ENCODE measurements at places on chromosomes 1 and 21.

- H3K36me3 ChIP-seq = no peaks in the 10 kb centered on the region
- no peak overlapping the region for H3K4me3 ChIP-seq
- peaks cover 20% of the 10 kb centered on the region for H3K27me3 ChIP-seq
These were observed 121.2 kb upstream of the KCNJ6 start for GRCh38 chr21:38037416-38037815.

- no peak overlapping the region for H3K27ac ChIP-seq
- H3K27me3 ChIP-seq = no peaks in the 10 kb centered on the region
- peaks cover 17% of the 10 kb centered on the region for H3K4me1 ChIP-seq
- peaks cover 17% of the 10 kb centered on the region for H3K36me3 ChIP-seq
- no peak for DNase-seq
- no peak overlapping the region for H3K4me3 ChIP-seq
These were observed 292.9 kb downstream of the LTN1 start for GRCh38 chr21:28699596-28700259.

DNA sequence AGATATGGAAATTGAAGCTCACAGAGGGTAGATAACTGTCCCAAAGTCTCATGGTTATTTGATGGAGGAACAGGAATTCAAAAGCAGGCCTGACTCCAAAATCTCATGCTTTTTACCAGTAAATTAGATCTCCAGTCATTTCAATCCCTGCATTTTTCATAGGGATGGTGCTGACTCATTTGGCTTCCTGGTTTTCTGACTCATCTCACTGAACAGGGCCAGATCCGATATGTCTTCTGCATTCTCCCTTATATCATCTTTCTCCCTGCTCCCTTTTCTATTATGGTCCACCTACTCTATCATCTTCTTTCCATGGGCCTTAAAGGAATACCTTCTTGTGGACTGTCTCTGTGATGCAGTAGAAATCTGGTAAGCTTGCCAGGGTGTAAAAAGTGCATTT lies 187.2 kb downstream of the FGGY start:
- no peak overlapping the region for H3K27ac ChIP-seq
- H3K4me1 ChIP-seq = no peaks in the 10 kb centered on the region
- H3K4me3 ChIP-seq = no peak overlapping the region
- no peaks in the 10 kb centered on the region for H3K27me3 ChIP-seq
- H3K36me3 ChIP-seq = no peaks in the 10 kb centered on the region
- DNase-seq = no peak

GRCh38 chr21:45135122-45135521 lies 60.7 kb downstream of the ADARB1 start:
- no peak overlapping the region for H3K27ac ChIP-seq
- H3K36me3 ChIP-seq = no peaks in the 10 kb centered on the region
- DNase-seq = no peak
- no peaks in the 10 kb centered on the region for H3K27me3 ChIP-seq
- H3K4me3 ChIP-seq = no peak overlapping the region
- peaks cover 10% of the 10 kb centered on the region for H3K4me1 ChIP-seq

DNA sequence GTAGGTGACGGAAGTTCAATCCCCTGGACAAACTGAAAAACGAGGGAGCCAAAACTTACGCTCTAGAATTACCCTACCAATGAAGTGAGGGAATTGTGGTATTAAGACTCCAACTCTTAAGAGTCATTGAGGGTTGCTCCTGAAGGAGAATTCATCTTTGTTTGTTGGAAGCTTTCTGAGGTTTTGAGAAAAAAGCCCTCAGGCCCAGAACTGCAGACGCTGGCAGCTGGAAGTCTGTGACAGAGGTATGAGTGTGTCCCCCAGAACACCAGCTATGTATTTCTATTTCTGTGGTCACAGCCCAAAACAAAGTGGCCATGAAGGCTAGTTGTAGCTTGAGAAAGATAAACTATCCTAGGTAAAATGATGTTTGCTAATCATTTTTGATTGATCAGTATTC lies 438.8 kb upstream of the B3GALT2 start:
- H3K4me1 ChIP-seq = peaks cover 2% of the 10 kb centered on the region
- no peak for DNase-seq
- H3K36me3 ChIP-seq = peaks cover 2% of the 10 kb centered on the region
- H3K27ac ChIP-seq = no peak overlapping the region
- no peak overlapping the region for H3K4me3 ChIP-seq

DNA sequence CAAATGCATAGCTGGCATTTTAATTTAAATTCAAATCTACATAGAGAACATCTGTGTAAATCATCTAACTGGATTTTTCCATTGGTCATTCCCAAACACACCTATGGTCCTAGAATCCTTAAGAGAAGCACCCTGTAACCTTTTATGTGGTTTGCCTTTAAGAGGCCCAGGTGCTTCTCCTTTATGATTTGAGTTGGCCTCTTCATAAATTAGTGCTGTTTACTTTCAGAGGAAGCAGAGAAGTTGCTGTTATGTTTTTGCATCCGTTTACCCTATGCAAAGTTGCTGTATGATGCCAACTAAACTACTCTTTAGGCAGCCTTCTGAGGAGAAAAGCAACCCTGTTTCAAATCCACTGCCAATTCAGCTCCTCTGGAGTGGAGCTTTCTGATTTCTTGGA lies 193.8 kb downstream of the HS2ST1 start:
- H3K36me3 ChIP-seq = peaks cover 4% of the 10 kb centered on the region
- H3K4me1 ChIP-seq = no peaks in the 10 kb centered on the region
- no peaks in the 10 kb centered on the region for H3K27me3 ChIP-seq
- no peak overlapping the region for H3K27ac ChIP-seq
- no peak for DNase-seq
- H3K4me3 ChIP-seq = no peak overlapping the region
